ENCODE measurements at places on chromosomes 7 and 10.

- DNase-seq, result peak; percentile 72
Measured at GRCh38 chr7:66697449-66698438, 42.8 kb upstream of the RABGEF1 start.

DNA sequence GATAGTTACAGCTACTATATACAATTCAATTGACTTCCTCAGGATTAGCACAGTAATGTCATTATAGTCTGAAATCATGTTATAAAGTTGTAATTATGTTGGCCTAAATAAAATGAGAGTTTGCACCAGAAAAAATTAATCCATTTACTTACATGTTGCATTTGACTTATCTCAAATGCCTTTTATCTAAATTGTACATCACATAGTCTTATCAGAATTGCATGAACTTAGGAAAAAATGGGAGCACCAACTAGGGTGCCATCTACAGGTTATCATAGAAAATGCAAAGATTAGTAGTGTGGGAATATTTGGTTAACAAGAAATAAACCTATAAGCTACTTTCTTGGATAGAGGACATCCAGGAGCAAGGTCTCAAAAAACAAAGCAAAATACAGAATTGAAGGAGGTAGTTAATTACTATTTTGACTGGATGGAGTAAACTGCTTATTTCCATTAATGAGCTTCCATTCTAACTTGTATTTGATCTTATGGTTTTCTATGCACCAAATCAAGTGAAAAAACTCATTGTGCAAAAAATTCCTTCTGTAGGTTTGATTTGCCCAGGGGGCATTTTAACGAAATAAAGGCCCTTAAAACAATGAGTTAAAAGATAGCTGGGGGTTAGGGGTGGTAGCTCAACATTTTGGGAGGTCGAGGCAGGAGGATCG lies 60.0 kb upstream of the ORC5 start:
- DNase-seq, result peak; percentile 3

GRCh38 chr7:84914598-84914997 lies 272.3 kb downstream of the SEMA3D start:
- DNase-seq, result no peak

- DNase-seq, result no peak
Measured at GRCh38 chr10:58854811-58855210, 321.6 kb upstream of the PHYHIPL start.

- DNase-seq, result peak; percentile 46
Measured at GRCh38 chr10:77533887-77534278, 103.7 kb downstream of the KCNMA1 start.

GRCh38 chr10:88045656-88046415 lies 182.4 kb downstream of the PTEN start:
- DNase-seq, result no peak

All from fibroblast of skin of right biceps (primary cell).